ENCODE measurements at places on chromosomes 4 and X.

DNA sequence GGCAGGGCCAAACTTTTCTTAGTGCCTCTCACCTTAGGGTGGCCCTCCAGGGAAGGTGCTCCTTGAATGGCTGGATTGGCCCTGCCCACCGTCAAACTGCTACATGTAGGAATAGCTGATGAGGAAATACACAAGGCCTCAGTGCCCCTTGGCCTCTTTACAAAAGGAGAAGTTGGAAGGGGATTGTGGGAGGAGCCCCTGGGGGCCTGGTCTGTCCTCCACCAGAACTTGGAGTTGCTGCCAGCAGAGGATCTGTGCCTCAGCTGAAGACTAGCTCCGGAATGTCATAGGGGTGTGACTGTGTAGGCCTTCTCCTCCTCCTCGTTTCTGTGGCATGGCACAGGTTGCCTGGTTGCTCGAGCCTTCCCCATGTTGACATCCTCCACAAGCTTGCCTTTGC is 142.7 kb downstream of the AMMECR1 start:
- no peak for DNase-seq
- H3K36me3 ChIP-seq: no peaks in the 10 kb centered on the region
- no peaks in the 10 kb centered on the region for H3K4me1 ChIP-seq

DNA sequence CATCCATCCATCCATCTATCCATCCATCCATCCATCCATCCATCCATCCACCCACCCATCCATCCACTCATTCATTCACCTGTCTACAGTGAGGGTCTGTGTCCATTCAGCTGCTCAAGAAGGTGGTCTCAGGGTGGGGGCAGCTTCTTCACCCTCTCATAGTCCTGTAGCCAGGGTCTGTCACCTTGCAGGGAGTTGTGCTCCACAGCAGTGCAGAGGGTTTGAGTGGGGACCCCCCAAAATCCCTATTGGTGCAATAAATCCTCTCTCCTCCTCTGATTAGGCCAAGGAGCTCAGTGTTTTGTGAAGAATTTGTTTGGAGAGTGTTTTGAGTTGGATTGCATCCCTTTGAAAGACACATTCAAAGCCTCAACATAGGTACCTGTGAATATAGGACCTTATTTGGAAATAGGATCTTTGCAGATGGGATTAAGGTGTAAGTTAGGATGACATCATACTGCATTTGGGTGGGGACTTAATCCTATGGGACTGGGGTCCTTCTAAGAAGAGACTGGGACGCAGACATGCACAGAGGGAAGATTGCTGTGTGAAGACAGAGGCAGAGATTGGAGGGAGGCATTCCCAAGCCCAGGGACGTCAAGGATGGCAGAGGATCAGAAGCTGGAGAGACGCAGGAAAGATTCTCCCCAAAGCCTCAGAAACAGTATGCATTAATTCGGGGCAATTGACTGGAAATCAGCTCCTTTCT is 12.0 kb downstream of the P2RY8 start:
- no peak overlapping the region for H3K27ac ChIP-seq
- no peak overlapping the region for H3K4me3 ChIP-seq
- H3K27me3 ChIP-seq: no peaks in the 10 kb centered on the region
- no peaks in the 10 kb centered on the region for H3K36me3 ChIP-seq
- H3K4me1 ChIP-seq: no peaks in the 10 kb centered on the region
- DNase-seq: no peak

DNA sequence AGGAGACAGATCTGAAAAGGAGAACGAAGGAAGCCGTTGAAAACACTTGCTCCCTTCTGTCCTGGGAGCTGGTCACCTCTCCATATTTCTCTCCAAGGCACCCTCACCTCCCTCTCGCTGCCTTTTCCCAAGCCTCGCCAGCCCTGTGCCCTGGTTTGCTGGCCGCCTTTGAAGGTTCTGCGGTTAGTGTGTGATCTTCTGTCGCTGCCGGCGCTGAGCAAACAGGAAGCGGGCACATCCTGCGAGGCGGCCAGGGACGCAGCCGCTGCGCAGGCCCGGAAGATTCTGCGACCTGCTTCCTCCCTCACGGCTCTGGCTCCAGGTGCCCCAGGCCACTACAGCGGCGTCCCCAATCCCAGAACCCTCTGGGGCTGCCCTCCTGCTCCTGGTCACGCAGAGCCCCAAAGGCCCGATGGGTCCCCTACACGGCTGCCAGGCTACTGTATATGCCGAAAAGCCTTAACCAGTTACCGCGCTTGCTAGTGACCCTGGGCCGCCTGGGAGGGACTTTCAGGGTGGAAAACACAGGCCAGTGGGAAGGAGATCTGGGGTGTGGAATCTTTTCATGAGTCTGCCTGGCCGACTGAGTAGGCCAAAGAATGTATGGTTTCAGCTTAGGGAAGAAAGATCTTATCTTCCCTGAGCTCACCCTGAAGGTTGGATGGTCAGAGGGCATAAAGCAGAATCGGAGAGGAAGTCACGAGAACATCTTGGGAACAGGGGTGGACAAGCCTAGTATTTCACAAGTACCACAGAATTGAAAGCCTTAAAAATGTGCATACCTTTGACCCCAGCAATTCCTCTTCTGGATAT is 2.3 kb upstream of the SASH3 start:
- no peak for DNase-seq
- H3K36me3 ChIP-seq: no peaks in the 10 kb centered on the region
- H3K27ac ChIP-seq: no peak overlapping the region
- no peak overlapping the region for H3K4me3 ChIP-seq
- H3K27me3 ChIP-seq: no peaks in the 10 kb centered on the region

DNA sequence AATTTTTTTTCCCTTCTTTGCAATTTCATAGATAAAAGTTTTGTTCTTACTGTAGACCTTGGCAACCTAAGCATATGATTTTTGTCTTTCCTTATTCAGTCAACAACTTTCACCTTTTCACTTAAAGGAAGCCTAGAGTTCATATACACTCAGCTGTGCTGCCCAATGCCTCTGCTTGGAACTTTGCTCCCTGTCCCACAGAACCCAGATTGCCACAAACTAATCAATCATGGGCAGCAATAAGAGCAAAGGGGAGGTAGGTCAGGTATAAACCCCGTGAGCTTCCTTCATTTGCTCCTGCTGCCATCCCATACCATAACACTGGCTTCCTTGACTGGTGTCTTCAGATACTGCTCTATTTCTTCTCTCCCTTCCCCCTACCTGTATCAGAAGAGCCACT is 51.0 kb upstream of the BEND2 start:
- H3K4me3 ChIP-seq: no peak overlapping the region
- H3K4me1 ChIP-seq: no peaks in the 10 kb centered on the region
- no peaks in the 10 kb centered on the region for H3K27me3 ChIP-seq
- no peak overlapping the region for H3K27ac ChIP-seq

GRCh38 chr4:77913348-77913747 is 50.7 kb downstream of the MRPL1 start:
- no peaks in the 10 kb centered on the region for H3K36me3 ChIP-seq
- no peaks in the 10 kb centered on the region for H3K4me1 ChIP-seq
- no peak for DNase-seq
- no peaks in the 10 kb centered on the region for H3K27me3 ChIP-seq
- no peak overlapping the region for H3K27ac ChIP-seq

DNA sequence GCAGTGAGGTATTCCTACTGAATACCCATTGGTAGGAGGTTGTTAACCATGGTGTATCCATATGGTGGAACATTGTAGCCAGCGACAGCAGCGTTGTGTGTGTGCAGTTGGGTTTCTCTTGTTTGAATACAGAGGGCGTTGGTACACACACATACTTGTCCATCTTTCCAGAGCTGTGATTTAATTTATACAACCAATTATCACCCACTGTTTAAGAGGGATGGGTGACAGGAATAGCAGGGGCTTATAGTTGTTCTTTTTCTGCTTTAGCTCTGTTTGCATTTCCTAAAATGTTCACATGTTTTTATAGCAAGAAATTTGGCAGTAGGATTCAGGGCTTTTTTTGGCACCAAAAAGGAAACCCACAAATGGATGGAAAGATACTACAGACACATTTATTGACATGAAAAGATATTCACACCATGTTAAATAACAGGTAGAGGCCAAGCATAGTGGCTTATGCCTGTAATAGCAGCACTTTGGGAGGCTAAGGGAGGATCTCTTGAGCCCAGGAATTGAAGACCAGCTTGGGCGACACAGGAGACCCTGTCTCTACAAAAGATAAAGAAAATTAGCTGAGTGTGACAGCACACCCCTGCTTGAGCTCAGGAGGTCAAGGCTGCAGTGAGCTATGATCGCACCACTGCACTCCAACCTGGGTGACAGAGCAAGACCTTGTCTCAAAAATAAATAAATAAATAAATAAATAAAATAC is 60.6 kb downstream of the TNIP2 start:
- no peak for DNase-seq
- no peaks in the 10 kb centered on the region for H3K4me1 ChIP-seq
- no peak overlapping the region for H3K4me3 ChIP-seq
- H3K36me3 ChIP-seq: peaks cover 3% of the 10 kb centered on the region
- H3K27me3 ChIP-seq: no peaks in the 10 kb centered on the region
- H3K27ac ChIP-seq: no peak overlapping the region

DNA sequence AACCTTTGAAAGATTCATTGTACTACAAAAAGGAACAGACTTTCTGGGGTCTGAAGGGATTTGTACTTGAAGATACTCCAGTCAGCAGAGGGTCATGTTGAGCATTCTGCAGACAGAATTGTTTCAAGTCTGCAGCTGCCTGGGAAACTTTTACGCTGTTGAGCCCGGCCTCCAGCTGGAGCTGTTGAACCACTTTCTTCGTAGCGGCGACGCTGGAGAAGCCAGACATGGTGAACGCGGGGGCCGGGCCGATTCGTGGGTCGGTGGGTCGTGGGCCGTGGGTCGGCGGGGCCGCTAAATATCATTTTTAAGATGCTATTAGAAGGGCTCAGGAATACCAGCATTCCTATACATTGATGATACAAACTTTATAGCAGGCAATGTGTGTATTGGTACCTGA is 12.0 kb upstream of the RTL9 start:
- no peak overlapping the region for H3K27ac ChIP-seq
- no peaks in the 10 kb centered on the region for H3K36me3 ChIP-seq
- no peaks in the 10 kb centered on the region for H3K4me1 ChIP-seq
- DNase-seq: peak; percentile 20
- H3K4me3 ChIP-seq: no peak overlapping the region
